Vagina (tissue), 2 donors: ENCODE measurements at places on chromosomes 6 and 20.
A peak's percentile ranks its signal among the peaks of the same experiment; 100 is the strongest.

DNA sequence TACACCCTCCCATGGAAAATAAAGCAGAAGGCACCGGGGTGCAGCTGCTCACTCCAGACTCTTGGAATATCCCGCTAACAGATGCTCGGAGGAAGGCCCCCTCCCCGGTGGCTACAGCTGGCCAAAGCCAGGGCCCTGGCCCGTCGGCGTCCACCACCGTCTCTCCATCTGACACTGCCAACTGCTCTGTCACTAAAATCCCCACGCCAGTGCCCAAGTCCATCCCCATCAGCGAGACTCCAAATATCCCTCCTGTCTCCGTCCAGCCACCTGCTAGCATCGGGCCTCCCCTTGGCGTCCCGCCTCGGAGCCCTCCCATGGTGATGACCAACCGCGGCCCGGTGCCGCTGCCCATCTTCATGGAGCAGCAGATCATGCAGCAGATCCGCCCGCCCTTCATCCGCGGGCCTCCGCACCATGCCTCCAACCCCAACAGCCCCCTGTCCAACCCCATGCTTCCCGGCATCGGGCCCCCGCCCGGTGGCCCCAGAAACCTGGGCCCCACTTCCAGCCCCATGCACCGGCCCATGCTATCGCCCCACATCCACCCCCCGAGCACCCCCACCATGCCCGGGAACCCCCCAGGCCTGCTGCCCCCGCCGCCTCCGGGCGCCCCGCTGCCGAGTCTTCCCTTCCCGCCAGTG is 143.9 kb downstream of the SOBP start:
- no peak for DNase-seq

- peak; percentile 9 for DNase-seq
Observed at GRCh38 chr6:166579237-166579850, 7.1 kb downstream of the RAMACL start.

GRCh38 chr6:157964100-157964499 is 17.6 kb upstream of the SYNJ2 start:
- no peak for DNase-seq

- DNase-seq: no peak
Observed at GRCh38 chr6:52925919-52926792, 16.7 kb upstream of the GSTA3 start.

DNA sequence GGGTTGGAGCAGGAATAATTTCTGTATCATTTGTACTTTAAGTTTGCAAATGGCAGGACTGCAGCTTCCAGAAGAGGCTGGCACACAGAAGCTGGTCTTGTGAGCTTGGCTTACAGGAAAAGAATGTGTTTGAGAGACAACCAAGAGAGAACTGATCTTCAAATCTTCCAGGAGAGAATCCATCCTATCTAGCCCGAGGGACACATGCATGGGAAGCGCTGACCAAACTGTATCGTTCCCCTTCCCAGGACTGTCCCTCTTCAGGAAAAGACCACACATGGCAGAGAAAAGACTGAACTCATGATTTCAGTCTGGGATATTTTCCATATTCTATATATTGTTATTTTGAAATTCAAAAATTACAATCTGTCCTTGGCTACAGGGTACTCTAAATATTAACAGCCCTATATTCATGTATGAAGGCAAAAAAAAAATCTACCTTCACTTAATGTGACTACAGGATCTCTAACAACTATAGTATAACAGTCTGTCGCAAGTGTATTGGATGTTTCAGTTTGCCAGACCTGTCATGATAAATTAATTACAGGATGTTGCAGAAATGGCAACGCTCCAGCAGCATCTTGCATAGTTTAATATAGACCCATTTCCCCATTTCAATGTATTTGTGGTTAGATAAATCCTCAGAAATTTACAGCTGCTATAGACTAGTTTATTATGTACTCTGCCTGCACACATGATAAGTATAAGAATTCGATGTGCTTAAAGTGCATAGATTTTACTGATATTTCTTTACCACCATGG is 99.4 kb downstream of the MYB start:
- no peak for DNase-seq

- DNase-seq: no peak
Observed at GRCh38 chr6:140897804-140898573, 1234.7 kb upstream of the GJE1 start.

- no peak for DNase-seq
Observed at GRCh38 chr6:35601331-35602132, 87.2 kb downstream of the FKBP5 start.

GRCh38 chr6:105795913-105796517 is 290.1 kb upstream of the PRDM1 start:
- no peak for DNase-seq

DNA sequence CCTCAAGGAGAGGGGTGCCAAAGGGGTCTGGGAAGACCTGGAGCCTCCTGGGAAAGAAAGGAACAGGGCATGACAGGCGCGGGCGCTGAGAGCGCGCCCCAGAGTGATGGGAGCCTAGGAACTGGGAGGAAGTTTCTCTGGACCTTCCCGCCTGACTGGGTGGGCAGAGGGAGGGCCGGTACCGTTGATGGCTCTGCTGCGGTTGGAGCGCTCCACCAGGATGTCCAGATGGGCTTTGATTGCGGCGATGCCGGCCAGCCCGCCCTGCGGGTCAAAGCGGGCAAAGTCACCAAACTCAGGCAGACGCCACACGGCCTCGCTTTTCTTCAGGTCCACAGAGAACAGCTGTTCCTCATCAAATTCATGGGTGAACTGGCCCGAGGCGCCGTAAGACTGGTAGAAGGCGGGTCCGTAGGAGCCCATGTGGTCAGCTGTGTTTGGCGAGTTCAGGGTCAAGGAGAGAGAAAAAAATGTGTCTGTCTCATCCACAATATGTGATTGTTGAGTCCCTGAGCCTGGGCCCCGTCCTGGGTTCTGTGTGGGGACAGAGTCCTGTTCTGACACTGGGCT is 1.5 kb downstream of the HLA-DOA start:
- no peak for DNase-seq

- DNase-seq: no peak
Observed at GRCh38 chr6:105896821-105897095, 189.4 kb upstream of the PRDM1 start.

GRCh38 chr20:34110745-34111641 is 1.1 kb downstream of the EIF2S2 start:
- no peak for DNase-seq

DNA sequence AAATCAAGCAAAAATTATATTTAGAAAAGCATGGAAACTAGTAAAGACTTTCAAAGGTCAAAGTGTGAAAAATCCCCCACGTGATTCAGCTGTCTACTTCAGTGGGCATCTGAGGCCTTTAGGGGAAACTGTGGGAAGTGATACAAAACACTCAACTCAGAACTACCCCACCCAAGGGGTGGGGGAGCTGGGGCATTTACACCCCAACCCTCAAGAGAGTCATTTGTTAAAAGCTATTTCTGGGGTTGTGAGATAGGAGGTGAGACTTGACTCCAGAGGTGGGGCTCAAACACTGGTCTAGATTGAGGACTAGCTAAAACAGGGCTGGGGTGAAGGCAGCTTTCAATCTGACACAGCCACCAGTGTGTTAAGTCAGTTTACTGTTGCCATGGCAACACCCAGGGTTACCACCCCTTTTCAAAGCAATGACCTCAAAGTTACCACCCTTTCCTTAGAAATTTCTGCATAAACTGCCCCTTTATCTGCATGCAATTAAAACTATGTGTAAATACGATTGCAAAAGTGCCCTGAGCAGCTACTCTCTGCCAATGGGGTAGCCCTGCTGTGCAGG is 9.9 kb upstream of the GTSF1L start:
- no peak for DNase-seq

DNA sequence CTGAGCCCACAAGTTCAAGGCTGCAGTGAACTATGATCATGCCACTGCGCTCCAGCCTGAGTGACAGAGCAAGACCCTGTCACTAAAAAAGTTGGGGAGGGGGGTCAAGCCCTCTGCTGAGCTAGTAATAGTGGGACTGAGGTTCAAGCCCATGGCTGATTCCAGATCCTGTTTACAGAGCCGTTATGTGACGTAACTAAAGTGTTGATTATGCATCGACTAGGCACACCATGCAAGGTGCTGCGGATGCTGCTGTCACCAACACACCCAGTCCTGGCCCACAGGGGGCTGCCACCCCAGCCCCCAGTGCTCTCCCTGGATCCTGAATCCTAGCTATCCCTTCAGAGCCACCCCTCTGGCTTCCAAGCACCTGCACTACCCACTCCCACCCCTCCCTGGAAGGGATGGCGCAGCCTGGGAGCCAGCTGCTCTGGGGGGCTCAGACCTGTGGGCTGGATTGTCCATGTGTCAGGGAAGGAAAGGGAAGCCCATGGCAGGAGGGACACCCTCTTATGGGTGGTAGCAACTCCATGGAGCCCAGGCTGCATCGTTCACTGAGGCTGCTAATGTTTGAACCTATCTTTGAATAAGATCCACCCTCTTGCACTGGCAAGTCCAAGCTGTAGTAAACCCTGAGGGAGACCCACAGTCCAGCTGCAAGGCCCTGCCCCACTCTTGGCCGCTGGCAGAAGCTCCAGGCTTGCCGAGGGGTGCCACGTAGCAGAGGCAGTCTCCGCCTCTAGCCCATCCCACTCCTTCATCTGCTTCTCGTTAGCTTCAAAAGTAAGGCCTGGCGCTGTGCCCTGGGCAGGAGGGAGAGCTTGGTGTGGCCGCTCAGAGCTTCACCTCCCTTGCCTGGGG is 95.0 kb downstream of the SNX5 start:
- no peak for DNase-seq

DNA sequence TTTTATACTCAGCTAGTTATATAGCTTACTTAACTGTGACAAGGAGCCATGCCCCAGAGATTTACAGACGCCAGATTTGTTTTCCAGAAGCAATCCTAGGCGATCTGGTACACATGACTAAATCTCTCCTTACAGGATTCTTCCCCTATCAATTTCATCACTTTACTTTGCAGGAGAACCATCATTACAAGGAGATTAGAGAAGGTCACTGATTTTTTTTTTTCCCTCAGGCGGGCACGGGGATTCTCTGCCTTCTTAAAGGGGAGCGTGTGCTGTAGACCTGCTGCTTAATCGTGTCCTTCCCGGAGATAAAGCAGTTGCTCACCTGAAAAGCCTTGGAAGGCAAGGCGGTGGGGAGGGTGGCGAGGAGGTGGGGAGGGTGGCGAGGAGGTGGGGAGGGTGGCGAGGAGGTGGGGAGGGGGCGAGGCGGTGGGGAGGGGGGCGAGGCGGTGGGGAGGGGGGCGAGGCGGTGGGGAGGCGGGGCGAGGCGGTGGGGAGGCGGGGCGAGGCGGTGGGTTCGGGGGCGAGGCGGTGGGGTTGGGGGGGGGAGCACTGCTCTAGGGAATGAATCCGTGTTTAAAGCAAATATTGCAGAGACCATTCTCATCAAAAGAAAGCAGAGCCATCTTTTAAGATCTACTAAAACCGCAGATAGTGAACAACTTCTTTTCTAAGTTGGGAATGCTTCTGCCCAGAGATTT is 14.3 kb upstream of the MRAP2 start:
- DNase-seq: no peak

GRCh38 chr6:293193-294174 is 1.2 kb downstream of the DUSP22 start:
- DNase-seq: no peak

- no peak for DNase-seq
Observed at GRCh38 chr6:34095136-34095505, 50.8 kb downstream of the GRM4 start.

GRCh38 chr6:150857062-150857944 is 8.2 kb upstream of the MTHFD1L start:
- no peak for DNase-seq

DNA sequence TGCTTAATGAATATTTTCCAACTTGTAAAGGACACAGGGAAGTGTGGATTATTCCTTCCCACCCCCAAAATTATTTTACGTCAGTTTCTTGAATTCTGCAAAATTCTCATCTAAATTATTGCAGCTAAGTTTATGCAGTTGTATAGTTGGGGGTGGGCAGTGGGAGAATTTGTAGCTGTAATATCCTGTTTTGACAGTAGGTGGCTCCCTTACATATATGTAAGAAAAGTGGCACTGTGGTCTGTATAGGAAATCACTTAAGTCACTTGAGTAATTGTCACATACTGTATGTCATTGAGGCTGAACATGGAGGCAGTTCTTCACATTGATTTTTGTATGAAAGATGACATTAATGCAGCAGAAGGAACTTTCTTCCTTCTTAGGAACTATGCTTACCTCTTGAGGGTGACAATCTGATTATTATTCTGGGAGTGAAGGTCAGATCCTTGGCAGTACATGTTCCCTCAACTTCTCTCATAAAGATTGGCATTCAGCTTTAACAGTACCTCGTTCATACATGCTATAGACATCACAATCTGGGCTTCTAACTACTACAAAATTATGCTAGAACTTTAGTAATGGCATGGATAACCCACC is 14.6 kb upstream of the CFAP206 start:
- no peak for DNase-seq

DNA sequence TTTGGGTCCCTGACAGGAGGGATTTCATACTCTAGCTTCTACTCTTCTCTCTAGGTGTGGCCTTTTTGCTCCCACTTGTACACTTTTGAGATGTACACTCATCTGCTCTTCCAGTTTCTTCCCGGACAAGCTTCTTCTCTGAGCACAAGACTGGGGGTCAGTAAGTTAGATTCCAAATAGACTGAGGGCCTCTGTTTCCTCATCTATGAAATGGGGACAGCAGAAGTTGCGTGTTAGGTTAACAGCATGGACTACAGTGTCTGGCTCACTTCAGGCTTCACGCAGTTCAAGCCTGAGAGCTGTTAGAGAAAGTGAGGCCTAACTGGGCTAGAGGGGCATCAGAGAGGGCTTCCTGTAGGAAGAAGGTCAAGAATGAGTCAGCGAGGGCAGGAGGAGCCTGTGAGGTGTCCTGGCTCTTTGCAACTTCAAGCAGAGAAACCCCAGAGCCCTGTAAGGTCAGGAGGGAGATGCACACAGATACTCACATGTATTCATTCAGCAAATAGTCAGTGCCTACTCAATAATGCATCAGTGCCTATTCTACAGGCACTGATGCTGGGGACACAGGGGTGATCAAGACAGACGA is 20.6 kb downstream of the XKR7 start:
- no peak for DNase-seq

DNA sequence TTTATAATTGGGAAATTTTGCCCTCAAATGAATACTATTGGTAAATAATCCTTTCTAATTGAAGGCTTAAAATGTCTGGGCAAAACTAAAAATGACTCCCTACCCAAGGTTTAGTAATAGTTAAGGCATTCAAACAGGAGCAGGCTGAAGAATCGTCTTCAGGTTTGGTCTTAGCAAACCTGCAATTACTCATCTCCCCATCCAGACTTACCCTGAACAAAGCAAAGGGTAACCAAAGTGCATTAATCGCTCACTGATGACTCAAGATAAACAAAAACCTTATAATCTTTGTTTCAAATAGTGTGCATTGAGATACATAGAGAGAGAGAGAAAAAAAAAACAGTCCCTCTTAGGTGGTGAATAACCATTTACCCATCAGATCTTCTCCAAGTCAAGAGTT is 225.5 kb downstream of the BMP2 start:
- no peak for DNase-seq

- no peak for DNase-seq
Observed at GRCh38 chr20:36642136-36642535, 3.9 kb downstream of the SLA2 start.

DNA sequence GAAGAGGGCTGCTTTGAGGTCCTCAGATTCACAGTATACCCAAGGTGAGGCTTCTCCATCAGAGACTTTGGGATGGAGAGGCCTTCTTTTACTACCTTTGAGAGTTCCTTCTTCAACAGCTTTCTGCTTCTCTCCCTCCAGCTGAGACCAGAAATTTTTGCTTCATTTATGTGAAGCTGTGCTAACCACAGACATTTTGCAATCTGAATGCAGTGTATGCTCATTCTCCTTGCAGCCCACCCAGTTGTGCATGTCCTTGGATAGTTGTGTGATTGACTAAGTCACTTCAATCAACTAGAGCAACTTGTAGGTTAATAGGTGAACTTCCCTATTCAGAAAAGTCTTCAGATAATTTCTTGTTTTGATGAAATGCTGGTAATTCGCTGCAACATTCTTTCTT is 20.1 kb downstream of the DCBLD1 start:
- no peak for DNase-seq

GRCh38 chr20:59149678-59150504 is 13.7 kb upstream of the ZNF831 start:
- DNase-seq: no peak
